Prostate gland (tissue), 2 donors: ENCODE measurements at places on chromosomes 5 and 9. TPM values are rescaled to one million over a fixed set of nuclear protein-coding genes. Genes with fewer than 3 reads are reported as not detected.

The RGS3 gene
- total RNA-seq, result 98.9 TPM

The GALT gene
- 55.9 TPM for total RNA-seq

The PCDHGA8 gene
- total RNA-seq, result 1.1 TPM

The OMD gene
- total RNA-seq, result 6.5 TPM

The CCL27 gene
- total RNA-seq, result not detected

The GLRA1 gene
- not detected for total RNA-seq

The PALM2AKAP2 gene
- 0.62 TPM for total RNA-seq

The QRFP gene
- 1.0 TPM for total RNA-seq

The PCDHA2 gene
- total RNA-seq, result 0.80 TPM

The PFN3 gene
- not detected for total RNA-seq

The FAM200C gene
- 6.3 TPM for total RNA-seq

The SIT1 gene
- total RNA-seq, result 0.18 TPM

The FOXI1 gene
- not detected for total RNA-seq

The CDH9 gene
- not detected for total RNA-seq

The BTNL8 gene
- 8.3 TPM for total RNA-seq

The IL13 gene
- not detected for total RNA-seq

The CCDC171 gene
- total RNA-seq, result 2.0 TPM

The SLC45A2 gene
- 0.09 TPM for total RNA-seq

The NMUR2 gene
- 7.0 TPM for total RNA-seq

The ADGRD2 gene
- total RNA-seq, result 1.0 TPM

The IFNA13 gene
- not detected for total RNA-seq

The DPP7 gene
- total RNA-seq, result 147 TPM

The SPINK7 gene
- not detected for total RNA-seq

The ZNF79 gene
- 14.3 TPM for total RNA-seq

The PTGER4 gene
- 78.3 TPM for total RNA-seq

The ANKRD55 gene
- total RNA-seq, result not detected

The CMYA5 gene
- 26.1 TPM for total RNA-seq

The GAPT gene
- total RNA-seq, result 0.36 TPM

The OBP2B gene
- total RNA-seq, result 1.6 TPM

The MRRF gene
- 35.4 TPM for total RNA-seq

The FAM221B gene
- 0.46 TPM for total RNA-seq

The BRD3 gene
- total RNA-seq, result 31.8 TPM

The SOHLH1 gene
- total RNA-seq, result not detected

The BTNL3 gene
- total RNA-seq, result not detected

The SOX30 gene
- total RNA-seq, result not detected

The CMBL gene
- 11.2 TPM for total RNA-seq
